ENCODE measurements at places on chromosomes 3 and 15. TPM values are rescaled to one million over a fixed set of nuclear protein-coding genes. Genes with fewer than 3 reads are reported as not detected.

The ROBO1 gene
- total RNA-seq, result 4.9 TPM

GRCh38 chr15:85837011-85837433, 42.3 kb upstream of the KLHL25 start:
- H3K4me1 ChIP-seq, result peaks cover 14% of the 10 kb centered on the region
- H3K27ac ChIP-seq, result peak overlapping the region; percentile 83
- DNase-seq, result no peak
- no peaks in the 10 kb centered on the region for H3K27me3 ChIP-seq
- no peaks in the 10 kb centered on the region for H3K36me3 ChIP-seq

DNA sequence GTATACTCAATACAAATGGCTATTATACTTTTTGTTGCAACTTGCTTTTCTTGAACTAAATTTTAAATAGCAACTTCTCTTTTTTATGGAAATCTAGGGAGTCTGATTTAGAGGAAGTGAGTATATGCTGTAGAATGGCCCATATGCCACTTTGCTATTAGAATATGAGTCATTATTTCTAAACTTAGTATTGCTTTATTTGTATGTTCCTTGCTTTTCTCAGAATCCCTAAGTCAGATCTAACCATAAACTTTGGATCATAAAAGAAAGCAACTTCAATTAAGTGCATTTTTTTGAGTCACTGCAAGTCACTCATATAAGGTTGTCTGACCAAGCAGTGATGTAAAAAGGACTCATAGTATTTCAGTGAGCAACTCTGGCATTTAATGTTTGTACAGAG, 17.5 kb upstream of the SPTSSB start:
- H3K27ac ChIP-seq, result no peak overlapping the region
- H3K36me3 ChIP-seq, result no peaks in the 10 kb centered on the region
- H3K27me3 ChIP-seq, result no peaks in the 10 kb centered on the region
- peaks cover 17% of the 10 kb centered on the region for H3K4me1 ChIP-seq
- no peak for DNase-seq
- no peak overlapping the region for H3K4me3 ChIP-seq

DNA sequence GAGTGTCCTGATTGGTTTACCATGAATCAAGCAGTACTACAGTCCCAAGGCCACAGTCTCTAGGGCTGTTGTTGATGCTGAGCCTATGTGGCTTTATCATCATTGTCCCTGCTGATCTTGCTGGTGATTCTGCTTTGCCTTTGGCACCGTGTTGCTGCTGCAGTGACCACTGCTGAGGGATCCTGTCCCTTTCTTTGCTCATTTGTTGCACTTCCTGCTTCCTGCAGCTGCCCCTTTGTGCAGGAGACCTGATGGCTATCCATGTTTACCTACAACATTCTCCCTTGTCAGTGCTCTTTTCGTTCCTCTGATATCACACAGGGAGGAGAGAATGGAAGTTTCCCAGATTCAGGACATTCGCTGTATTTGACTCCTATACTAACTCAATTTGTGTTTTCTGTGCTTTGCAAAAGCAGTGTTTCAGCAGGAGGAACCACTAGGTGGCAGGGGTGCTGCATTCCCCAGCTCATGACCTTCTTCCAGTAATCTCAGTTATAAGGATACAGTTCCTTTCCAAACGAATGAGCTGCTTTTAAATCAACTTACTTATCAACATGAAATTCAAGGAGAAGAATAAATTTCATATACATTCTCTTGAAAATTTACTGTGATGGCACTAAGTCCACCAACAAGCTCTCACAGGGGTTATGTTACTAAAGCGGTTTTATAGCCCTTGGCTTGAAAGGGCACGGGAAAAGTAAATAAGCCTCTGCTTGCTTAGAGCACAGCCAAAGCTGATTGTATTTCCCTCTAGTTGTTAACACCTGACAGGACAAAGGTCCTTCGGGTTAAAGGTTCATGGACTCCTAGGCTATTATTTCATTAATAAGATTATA, 9.7 kb upstream of the THUMPD3 start:
- no peak overlapping the region for H3K4me3 ChIP-seq
- peaks cover 5% of the 10 kb centered on the region for H3K4me1 ChIP-seq
- peak; percentile 33 for DNase-seq
- no peaks in the 10 kb centered on the region for H3K27me3 ChIP-seq
- H3K27ac ChIP-seq, result peak overlapping the region; percentile 62
- no peaks in the 10 kb centered on the region for H3K36me3 ChIP-seq

GRCh38 chr3:193207290-193208273, 33.4 kb upstream of the PLAAT1 start:
- no peaks in the 10 kb centered on the region for H3K27me3 ChIP-seq
- no peak overlapping the region for H3K4me3 ChIP-seq
- no peak overlapping the region for H3K27ac ChIP-seq
- no peak for DNase-seq

DNA sequence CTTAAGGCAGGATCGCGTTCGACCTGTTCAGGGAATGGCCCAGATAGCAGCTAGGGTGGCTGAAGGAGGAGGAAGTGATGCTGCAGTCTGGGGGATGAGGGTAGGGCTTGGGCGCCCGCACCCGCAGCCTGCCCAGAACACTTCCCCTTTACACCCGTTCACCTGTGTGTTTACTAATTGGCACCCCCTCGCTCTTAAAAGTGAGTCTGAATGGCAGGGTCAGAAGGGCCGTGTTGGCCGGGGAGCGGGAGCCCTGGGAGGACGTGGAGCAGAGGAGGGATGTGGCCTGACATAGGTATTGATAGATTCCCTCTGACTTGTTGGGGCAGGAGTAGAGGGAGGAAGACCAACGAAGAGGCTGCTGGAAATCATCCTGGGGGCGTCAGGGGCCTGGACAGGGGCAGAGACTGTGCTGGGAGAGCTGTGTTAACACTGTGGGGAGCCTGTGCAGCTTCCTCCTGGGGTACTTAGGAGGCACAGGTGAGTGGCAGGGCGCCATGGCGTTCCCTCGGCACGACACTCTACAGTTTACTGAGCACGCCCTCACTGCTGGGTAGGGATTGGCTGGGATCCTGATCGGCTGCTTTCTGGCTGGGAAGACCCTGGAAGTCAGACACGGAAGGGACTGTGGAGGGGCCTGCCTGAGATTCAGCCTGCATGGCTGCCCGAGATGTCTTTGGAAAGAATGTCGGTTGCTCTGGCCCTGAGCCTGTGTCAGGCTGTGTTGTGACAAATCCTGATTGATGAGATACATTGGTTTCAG, 51.7 kb downstream of the SLC6A6 start:
- H3K4me1 ChIP-seq, result peaks cover 28% of the 10 kb centered on the region
- H3K4me3 ChIP-seq, result no peak overlapping the region

- no peak overlapping the region for H3K4me3 ChIP-seq
- no peak overlapping the region for H3K27ac ChIP-seq
- no peaks in the 10 kb centered on the region for H3K4me1 ChIP-seq
- no peak for DNase-seq
- H3K36me3 ChIP-seq, result no peaks in the 10 kb centered on the region
- no peaks in the 10 kb centered on the region for H3K27me3 ChIP-seq
Measured at GRCh38 chr3:186646841-186647240, 6.6 kb downstream of the FETUB start.

- H3K27ac ChIP-seq, result peak within 1 kb of the TSS; percentile 64
- H3K4me3 ChIP-seq, result no peak within 1 kb of the TSS
- peaks cover 20% of the 10 kb centered on the region for H3K36me3 ChIP-seq
- H3K27me3 ChIP-seq, result no peaks in the 10 kb centered on the region
- no peak for DNase-seq
Measured at GRCh38 chr3:121660356-121661171, at the start of gene HCLS1. Gene HCLS1, minus strand, starts transcription at chr3:121660903. Its CDS starts 2,556 bp downstream, at chr3:121658347.

DNA sequence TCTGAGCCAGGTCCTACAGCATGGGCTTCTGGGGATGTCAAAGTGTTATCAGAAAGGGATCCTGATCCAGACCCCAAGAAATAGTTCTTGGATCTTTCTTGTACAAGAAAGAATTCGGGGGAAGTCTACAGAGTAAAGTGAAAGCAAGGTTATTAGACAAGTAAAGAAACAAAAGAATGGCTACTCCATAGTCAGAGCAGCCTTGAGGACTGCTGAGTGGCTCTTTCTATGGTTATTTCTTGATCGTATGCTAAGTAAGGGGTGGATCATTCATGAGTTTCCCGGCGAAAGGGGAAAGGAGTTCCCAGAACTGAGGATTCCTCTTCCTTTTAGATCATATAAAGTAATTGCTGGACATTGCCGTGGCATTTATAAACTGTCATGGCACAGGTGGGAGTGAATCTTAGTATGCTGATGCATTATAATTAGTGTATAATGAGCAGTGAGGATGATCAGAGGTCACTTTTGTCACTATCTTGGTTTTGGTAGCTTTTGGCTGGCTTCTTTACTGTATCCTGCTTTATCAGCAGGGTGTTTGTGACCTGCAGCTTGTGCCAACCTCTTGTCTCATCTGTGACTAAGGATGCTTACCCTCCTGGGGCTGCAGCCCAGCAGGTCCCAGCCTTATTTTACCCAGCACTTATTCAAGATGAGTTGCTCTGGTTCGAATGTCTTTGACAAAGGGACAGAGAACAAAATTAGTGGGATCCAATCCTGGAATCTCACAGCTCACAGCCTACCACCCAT, 41.0 kb downstream of the CRYGS start:
- no peaks in the 10 kb centered on the region for H3K36me3 ChIP-seq
- no peaks in the 10 kb centered on the region for H3K27me3 ChIP-seq
- no peak overlapping the region for H3K4me3 ChIP-seq

The ZNF445 gene
- 9.9 TPM for total RNA-seq

DNA sequence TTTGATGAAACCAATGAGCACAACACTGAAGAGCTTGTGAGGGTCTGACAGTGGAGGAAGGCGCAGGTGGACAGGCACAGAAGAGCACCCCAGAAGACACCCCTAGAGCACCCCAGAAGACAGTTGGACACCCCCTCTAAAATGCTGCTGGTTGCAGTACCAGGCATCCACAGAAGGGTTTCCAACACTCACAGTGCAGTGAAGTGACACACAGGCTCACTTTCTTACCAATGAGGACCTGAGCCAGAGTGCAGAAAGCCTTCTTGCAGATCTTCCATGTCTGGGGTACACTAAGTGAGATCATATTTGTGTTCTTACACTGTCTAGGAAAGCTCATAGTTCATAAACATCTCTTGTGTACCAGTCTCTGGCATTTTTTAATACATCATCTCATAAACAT, 27.6 kb downstream of the CCNL1 start:
- no peaks in the 10 kb centered on the region for H3K36me3 ChIP-seq
- DNase-seq, result no peak

- peaks cover 16% of the 10 kb centered on the region for H3K4me1 ChIP-seq
- peak overlapping the region; percentile 16 for H3K27ac ChIP-seq
- H3K27me3 ChIP-seq, result no peaks in the 10 kb centered on the region
Measured at GRCh38 chr15:33026614-33027013, 167.9 kb downstream of the FMN1 start.

DNA sequence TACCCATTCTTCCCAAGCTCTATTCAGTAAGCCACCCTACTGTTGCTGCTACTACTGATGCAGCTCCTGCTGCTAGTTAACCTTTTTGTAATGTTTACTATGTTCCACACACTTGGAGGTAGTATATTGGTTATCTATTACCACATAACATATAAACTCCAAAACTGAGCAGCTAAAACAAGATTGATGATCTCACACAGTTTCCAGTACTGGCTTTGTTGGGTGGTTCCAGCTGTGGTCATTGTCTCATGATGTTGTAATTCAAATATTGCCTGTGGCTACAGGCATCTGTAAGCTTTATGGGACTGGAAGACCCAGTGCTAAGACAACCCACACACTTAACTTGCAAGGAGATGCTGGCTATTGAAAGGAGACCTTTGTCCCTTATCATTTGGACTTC, 556.2 kb upstream of the SUCLG2 start:
- no peaks in the 10 kb centered on the region for H3K36me3 ChIP-seq
- no peak overlapping the region for H3K27ac ChIP-seq
- no peak for DNase-seq
- H3K4me1 ChIP-seq, result no peaks in the 10 kb centered on the region
- H3K4me3 ChIP-seq, result no peak overlapping the region

- no peak for DNase-seq
- H3K27ac ChIP-seq, result no peak overlapping the region
- H3K4me3 ChIP-seq, result no peak overlapping the region
- no peaks in the 10 kb centered on the region for H3K27me3 ChIP-seq
- no peaks in the 10 kb centered on the region for H3K4me1 ChIP-seq
- no peaks in the 10 kb centered on the region for H3K36me3 ChIP-seq
Measured at GRCh38 chr15:62717496-62717895, 325.1 kb upstream of the TPM1 start.

The SPATA16 gene
- total RNA-seq, result not detected

GRCh38 chr3:141530415-141530768, 43.6 kb downstream of the RASA2 start:
- no peak for DNase-seq
- H3K27me3 ChIP-seq, result no peaks in the 10 kb centered on the region
- peaks cover 10% of the 10 kb centered on the region for H3K4me1 ChIP-seq
- H3K36me3 ChIP-seq, result no peaks in the 10 kb centered on the region

DNA sequence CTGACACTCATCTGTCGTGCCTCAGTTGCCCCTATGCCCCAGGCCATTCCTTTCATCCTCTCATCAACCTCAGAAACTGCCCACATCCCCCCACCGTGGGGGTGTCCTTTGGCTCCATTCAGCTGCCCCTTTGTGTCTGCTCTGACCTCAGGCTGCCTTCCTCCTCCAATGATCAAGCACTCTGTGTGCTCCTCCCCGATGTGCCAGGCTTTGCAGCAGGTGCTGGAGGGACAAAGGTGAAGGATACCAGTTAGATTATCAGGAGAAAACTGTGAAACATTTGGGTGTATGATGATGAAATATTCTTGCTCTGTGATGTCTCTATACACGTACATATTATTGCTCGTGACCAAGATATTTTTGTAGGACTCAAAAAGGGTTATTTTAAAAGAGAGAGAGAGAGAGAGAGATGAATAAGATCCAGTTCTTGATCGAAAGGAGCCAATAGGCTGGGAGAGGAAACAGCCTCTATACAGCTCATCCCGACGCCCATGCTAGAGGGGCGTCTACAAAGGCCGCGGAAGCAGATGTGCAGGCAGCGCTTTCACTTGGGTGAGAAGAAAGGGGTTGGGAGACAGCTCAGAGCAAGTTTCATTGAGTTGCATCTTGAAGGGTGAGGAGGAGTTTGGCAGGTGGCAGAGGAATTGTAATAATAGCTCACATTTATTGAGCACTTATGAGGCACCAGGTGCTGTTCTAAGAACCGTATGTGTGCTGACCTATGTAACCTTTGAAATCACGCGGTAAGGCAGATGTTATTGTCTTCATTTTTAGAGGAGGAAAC, 28.3 kb upstream of the ADCY5 start:
- H3K36me3 ChIP-seq, result no peaks in the 10 kb centered on the region
- no peaks in the 10 kb centered on the region for H3K27me3 ChIP-seq
- no peaks in the 10 kb centered on the region for H3K4me1 ChIP-seq
- no peak overlapping the region for H3K4me3 ChIP-seq
- no peak for DNase-seq

Data from pancreas (tissue), 10 donors.